ENCODE measurements at places on chromosomes 3 and 15.

DNA sequence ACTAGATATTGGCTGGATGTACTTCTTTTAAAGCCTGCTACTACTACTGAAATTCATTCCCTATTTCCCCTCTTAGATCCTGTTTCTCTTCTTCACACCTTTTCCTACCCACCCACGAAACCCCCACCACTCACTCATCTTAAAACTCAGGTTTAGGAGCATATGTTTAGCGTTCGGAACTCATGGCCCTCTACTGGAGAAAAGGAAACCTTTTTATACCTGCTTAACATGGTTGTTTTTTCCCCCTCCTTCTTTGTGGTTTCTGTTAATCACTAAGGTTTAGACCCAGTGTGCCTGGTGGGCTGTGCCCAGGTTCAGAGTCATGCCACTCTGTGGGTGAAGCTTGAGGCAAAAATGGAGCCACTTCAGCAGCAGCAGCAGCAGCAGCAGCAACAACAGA is 2.6 kb downstream of the ARID3B start:
- no peak for DNase-seq

GRCh38 chr3:152970851-152971250 is 135.9 kb downstream of the P2RY1 start:
- DNase-seq, result no peak

GRCh38 chr3:184523825-184524615 is 37.6 kb upstream of the EPHB3 start:
- DNase-seq, result no peak

- no peak for DNase-seq
Measured at GRCh38 chr3:156274791-156275190, 154.4 kb downstream of the KCNAB1 start.

DNA sequence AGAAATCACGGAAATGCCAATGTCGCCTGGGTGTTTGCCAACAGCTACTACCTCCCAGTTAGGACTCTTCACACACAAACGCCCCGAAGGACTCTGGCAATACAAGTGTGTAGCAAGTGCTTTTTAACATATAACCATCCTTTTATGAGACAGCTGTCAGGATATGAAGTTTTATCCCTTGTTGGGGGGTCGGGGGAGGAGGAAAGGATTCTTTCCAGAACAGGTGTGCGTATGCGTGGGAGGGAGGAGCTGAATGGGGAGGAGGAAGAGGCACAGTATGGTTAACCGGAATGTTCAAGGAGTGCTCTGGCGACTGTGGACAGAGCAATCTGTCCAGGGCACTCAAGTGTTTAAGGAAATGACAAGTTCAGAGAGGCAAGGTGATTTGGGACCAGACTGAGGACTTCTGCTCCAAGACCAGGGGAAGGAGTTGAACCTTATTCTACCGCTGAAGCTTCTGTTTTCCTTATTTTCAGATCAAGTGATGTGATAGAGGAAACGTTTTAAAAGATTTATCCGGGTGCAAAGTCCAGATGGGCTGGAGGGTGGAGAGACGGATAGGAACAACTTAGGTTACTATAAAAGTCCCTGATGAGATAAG is 1.3 kb downstream of the TSPAN3 start:
- DNase-seq, result no peak

- no peak for DNase-seq
Measured at GRCh38 chr3:13110678-13111116, 37.5 kb upstream of the IQSEC1 start.

- DNase-seq, result no peak
Measured at GRCh38 chr3:127275287-127275781, 12.5 kb downstream of the PRR20G start.

GRCh38 chr3:4588466-4588865 is 95.3 kb downstream of the ITPR1 start:
- DNase-seq, result no peak

Data from NCI-H146 (cell line).